ENCODE measurements at places on chromosomes 4 and X.

DNA sequence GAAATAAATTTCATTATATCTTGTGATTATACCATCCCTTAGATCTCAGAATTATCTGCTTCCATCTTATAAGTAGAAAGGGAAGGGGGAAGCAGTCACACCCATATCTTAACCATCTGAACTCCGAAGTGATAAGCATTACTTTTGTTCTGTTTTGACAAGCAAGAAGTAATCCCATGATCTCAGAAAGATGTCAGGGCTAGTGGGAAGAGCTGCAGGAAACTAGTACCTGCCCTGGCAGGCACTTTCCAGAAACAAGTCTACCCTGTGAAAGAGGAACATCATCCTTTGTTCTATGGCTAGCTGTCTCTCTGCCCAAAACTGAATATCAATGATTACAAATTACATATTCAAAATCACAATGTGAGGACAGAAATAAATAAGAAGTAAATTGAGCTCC is 244.4 kb downstream of the SPOCK3 start:
- DNase-seq, result no peak

GRCh38 chrX:24526616-24527015 is 61.5 kb downstream of the PDK3 start:
- no peak for DNase-seq

- peak; percentile 15 for DNase-seq
Observed at GRCh38 chr4:54234497-54235205, 5.6 kb downstream of the PDGFRA start.

DNA sequence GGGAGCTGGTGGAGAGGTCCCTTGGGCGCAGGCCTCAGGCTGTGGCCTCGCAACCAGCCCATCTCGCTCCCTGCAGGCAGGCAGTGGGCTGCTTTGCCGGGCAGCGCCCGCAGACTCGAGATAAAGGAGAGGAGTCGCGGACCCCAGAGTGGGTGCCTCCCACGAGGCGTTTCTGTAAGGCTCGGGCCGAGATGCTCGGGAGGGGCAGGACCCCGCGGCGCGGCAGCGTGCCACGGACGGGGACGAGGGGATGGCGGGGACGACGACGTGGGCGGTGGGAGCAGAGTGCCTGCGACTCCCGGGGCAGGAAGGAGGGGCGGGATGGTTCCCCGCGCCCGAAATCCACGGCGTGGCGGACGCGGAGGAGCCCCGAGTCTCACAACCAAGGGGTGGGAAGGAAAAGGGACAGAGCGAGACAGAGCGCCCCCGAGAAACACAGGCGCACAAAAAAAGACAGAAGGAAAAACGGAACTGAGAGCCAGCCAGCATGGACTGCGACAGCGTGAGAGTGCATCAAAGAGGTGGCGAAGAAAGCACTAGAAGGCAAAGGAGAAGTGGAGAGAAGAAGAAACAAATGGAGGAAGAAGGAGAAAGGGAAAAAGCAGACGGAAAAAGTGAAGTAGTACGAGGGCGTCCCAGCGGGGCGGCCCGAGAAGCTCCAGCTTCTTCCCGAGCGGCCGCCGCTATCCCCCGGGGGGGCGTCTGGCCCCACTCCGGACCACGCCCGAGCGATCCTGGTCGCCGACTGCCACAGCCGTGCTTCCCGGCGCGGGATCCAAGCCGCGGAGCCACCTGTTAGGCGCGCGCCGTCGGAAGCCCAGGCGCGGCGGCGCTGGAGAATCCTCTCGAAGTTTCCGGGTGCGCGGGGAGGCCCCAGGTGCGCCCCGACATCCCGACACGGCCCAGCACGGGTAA is 1.5 kb downstream of the BEND4 start:
- DNase-seq, result no peak

DNA sequence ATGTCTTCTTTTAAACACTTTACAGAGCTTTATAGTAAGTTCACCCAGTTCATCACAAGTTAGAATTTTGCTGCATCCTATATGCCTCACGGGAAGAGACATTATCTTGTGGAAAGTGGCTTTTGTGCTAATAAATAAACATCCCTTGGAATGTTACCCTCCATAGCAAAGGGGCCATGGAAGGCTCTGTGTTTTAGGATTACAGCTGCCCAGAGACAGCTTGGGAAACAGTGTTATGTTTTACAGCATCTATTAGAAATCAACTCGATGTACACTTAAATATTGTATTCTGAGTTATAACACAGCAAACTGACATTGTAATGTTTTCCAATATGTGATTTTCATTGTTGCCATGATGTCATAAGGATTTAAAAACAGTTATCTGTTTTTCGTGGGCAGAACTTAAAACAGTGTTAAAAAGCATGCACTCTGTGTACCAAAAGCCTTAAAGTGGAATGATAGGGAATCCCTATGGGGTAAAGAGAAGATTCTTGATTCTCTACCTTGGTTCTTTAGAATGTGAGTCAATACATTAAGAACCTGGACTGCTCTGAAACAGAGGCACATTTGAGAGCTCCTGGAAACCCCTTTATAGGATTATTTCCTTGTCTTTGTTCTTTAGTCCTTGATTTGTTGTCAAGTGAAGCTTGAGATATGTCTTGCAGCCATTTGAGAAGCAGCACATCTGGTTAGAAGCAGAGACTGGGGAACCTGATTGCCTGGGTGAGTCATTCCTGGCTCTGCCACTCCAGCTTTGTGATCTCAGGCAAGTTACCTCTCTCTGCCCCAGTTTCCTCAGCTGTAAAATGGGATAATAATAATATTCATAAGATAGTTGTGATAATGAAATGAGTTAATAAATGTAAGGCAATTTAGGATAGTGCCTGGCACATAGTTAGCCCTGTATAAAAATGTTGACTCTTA is 41.6 kb downstream of the ARHGAP10 start:
- DNase-seq, result no peak

DNA sequence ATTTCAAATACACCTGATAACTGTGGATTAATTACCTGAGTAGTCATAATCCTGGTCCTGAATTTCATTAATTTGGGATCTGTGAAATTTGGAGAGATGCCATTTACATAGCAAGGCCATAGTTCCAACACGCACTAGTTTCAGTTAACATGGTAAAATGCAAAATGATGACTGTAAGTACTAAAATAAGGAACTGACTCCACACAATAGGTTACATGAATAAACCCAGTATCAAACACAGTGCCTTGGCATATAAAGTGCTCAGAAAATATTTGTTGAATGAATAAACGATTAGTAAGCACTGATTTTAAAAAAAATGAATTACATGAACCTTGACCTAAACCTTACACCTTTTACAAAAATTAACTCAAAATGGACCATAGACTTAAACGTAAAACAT is 9.0 kb downstream of the FBXO8 start:
- no peak for DNase-seq

- peak; percentile 27 for DNase-seq
Observed at GRCh38 chr4:166092797-166093290, 219.8 kb downstream of the TLL1 start.

DNA sequence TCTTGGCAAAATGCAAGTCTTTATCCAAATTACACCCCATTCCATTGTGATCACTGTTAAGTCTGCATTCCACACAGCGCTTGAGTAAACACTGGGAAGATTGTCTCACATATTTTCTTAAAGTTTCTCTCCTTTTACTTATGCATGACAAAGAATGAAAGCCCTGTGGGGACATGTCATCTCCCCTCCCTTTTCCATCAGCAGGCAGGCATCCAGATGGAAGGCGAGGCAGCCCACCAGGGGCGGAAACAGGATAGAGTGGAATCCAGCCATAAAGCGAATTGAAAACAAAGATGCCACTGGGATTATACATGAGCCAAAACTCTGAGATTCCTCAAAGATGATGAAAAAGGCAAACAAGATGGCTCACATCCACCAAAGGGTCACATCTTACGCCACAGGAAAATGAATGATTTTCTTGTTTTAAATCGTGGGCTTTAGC is 78.2 kb downstream of the AFAP1 start:
- DNase-seq, result no peak

DNA sequence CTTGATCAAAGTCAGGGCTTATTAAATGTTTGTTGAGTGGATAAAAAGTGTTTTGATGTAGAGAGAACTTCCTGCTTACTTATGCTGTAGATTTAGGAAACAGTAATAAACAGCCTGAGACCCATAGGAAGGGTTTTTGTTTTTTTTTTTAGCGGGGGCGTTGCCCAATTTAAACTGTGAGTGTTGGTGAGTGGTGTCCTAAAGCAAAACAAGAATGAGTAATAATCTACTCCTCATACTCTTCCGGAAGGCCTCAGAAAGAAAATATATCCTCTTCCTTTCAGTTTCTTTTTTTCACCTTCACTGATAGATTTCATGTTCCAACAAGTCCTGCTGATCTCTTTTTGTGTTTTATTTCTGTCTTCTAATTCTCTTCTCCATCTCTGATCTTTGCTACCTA is 104.4 kb upstream of the SCML1 start:
- no peak for DNase-seq

DNA sequence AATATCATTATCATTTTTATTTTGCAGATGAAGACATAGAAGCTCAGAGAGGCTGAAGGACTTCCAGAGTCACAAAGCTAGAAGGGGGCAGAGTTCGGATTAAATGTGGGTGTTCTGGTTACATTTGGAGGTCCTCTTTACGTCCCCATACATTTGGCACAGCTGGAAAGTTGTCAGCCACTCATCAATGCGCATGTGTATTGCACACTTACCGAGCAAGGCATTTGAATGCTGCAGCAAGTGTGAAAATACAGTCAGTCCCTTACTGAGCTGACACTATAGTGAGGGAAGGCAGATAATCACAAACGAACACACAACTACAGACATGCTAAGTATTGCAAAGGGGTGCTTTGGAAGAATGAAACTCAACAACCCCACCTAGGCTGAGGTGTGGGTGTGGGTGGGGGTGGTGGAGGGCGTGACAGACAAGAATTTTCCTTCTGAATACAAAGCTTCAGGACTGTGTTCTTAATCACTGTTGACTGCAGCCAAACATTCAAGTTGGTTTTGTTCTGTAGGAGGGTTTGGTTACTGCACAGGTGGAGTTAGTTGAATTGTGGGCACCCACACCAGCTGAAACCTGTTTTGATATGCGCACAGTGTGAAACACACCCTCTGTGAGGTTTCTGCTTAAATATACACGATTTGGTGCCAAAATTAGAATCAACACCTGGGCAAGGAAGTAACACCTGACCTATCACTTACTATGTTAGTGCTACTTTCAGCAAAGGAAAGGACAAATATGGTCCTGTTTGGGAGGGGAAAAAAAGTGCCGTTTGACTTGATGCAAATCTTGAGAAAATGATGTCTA is 72.4 kb downstream of the COQ2 start:
- DNase-seq, result peak; percentile 73

- no peak for DNase-seq
Observed at GRCh38 chr4:121873604-121874003, 3.3 kb upstream of the BBS7 start.

DNA sequence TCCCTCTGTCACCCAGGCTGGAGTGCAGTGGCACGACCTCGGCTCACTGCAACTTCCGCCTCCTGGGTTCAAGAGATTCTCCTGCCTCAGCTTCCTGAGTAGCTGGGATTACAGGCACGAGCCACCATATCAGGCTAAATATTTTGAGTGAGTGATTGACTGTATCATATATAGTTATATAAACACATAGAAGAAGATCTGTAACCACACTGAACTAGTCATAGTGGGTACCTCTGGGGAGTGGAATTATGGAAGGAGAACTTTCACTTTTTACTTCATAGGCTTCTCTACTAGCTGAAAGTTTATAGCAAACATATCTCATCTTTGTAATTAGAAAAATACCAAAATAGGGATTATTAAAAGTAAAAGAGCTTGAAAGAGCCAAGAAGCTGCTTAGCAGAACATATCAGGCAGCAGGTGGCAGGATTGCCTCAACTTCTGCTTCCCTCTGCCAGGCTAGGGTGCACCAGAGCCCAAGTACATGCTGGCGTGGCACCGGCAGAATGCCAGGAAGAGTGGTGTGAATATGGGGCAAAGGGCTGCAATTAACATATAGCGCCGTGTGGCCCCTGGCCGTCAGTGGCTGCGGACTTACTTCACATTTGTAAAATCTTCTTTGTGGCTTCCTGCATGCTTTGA is 39.5 kb upstream of the CD40LG start:
- DNase-seq, result peak; percentile 6

DNA sequence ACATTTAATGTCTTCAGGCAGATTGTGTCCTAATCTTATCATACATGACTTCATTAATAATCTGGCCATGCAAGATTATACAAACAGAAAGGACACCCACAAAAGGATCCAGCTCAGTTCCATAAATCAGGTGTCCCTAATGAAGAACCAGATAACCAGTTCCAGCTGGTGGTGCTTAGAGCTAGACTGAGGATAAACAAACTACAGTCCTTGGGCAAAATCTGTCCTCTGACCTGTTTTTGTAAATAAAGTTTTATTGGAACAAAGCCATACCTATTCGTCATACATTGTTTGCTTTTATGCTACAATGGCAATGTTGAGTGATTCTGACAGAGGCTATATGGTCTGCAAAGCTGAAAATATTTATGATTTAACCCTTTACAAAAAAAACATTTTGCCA is 199.5 kb downstream of the MID1IP1 start:
- no peak for DNase-seq

DNA sequence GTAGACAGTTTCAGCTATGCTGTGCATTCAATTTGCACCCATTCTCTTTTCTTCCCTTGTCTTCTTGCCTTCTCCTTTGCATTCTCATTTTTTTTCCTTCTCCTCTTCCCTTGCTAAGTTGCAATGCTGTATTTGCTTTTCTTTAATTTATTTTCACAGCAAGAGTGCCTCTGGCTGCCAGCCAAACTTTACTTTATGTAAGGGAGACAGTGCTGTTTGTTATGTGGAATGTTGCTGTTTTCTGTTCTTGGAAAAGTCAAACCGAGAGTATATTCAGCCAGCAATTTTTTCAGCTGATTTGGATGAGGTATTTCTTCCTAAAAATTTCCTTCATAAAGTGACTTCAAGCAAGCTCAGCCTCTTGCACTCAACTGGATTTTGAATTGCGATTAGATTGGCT is 1293.4 kb downstream of the ARAP2 start:
- no peak for DNase-seq

DNA sequence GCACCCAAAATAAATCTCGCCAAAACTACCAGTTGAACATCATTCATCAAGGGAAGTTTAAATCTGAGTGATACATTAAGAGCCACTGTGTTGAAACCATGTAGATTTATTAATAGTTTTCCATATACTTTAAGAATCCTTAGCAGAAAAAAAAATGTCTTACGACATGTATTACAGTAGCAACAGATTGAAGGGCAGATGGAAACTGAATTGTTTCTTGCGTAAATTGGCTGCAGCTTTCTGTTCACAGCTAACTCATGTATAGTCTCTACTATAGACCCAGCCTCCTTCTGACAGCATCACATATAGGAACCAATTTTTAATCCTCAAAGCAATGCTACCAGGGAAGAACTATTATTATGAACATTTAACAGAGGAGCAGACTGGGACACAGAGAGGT is 195.2 kb upstream of the PUDP start:
- DNase-seq, result no peak

GRCh38 chr4:180674619-180675358 is 1568.4 kb upstream of the TENM3 start:
- DNase-seq, result no peak

GRCh38 chrX:44428989-44429627 is 85.6 kb upstream of the EFHC2 start:
- DNase-seq, result peak; percentile 31

DNA sequence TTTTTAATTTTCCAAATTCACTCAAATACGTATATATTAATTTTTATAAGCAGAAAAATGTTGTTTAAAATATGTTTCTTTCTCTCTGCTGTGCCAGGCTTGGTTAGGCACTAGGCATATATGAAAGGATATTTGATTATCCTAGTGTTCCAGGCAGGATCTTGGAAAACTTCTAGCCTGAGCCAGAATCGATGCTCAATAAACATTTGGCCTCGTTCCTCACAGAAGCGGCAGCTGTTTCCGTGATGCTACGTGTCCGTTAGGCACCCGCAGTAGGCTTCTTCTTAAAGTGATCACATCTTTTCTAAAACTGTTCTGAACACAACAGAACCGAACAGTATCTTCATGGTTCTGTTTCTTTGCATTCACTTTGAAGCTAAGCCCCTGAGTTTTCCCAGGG is 50.1 kb upstream of the CRMP1 start:
- DNase-seq, result no peak

Data from LoVo (cell line).